ENCODE measurements at places on chromosomes 12 and 14.

GRCh38 chr14:66508846-66509621 lies 1.1 kb downstream of the GPHN start:
- DNase-seq: peak; percentile 61

GRCh38 chr12:129127211-129127610 lies 273.9 kb downstream of the GLT1D1 start:
- no peak for DNase-seq

DNA sequence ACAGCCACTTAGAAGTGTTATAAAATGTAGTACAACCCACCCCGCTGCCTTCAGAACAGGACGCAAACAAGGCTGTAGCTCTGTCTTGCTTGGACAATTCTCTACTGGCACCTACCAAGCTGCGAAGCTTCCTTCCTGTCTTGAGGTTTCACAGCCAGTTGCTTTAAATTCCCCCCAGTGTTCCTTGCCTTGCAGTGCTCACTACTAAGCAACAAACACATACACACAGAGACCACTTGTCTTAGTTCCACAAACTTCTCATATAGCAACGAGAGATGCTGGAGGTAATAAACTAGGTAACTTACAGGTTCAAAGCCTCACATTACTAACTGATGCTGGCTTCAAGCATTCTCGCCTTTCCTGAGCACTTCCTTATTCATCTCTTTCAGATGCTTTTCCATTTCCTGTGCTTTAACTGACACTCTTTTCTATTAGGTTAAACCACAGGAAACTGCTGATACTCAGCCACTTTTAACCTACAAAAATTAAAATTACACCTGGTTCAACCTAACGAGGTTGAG lies 91.5 kb upstream of the PTGDR start:
- DNase-seq: no peak

DNA sequence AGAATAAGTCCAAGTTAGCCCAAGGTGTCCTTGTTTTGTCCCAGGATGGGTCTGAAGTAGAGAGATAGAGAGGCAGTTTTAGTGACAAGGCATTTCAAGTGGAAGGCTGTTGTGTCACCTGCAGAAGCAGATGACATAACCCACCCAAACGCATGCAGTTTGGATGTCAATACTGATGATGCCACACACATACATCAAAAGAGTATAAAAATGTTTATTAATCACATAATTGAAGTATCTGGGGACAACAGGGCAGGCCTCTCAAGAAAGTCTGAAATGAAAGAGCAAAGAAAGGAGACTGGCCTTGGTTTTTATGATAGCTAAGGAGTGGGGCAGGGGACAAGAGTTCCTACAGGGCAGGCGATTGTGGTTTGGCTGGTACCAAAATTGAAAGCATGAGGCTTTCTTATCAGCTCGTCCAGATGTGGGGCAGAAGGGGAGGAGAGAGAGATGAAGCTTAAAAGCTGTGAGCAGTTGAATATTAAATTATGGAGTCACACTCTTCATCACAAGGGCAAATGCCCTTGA lies 78.4 kb upstream of the TSPAN8 start:
- no peak for DNase-seq

- DNase-seq: no peak
These were observed 396.1 kb downstream of the NAV3 start for GRCh38 chr12:78226763-78227162.

- no peak for DNase-seq
These were observed 70.3 kb downstream of the RNFT2 start for GRCh38 chr12:116808113-116809105.

DNA sequence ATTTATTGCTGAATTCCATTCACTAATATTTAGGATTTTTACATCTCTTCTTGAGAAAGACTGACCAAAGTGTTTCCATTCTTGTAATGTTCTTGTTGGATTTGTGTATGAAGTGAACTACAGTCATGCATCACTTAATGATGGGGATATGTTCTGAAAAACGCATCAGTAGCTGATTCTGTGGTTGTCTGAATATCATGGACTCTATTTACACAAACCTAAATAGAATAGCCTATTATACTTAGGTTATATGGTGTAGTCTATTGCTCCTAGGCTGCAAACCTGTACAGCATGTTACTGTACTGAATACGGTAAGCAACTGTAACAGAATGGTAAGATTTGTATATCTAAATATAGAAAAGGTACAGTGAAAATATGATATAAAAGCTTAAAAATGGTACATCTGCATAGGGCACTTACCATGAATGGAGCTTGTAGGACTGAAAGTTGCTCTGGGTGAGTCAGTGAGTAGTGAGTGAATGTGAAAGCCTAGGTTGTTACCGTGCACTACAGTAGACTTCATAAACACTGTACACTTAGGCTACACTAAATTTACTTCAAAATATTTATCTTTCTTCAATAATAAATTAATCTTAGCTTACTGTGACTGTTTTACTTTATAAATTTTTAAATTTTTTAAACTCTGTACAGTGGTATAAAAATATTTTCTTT lies 27.6 kb upstream of the P2RX4 start:
- no peak for DNase-seq

DNA sequence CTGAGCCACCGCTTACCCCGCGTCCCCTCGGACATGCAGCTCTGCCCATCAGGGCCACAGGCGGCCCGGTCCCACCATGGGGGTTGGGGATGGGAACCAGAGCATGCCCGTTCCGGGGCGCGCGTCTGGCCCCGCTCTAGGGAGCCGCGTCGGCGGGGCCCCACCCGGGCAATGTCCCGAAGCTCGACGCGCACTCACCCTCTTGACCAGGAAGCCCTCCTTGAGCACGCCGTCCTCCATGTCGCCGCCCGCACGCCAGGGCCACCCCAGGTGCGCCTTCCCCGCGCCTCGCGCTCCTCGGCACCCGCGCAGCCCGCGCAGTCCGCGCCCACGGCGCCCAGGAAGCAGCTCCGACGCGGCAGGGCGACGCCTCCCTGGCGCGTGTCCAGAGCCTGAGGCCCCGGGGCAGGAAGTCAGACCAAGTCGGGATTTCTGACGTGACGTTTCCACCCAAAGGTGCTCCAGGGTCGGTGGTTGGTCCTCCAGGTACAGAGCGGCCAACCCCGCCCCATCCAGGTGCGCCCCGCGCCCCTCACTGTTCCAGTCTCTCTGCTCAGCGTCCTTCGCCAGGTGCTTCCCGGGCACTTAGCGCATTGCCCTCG lies at the start of gene PLEK2:
Gene PLEK2, minus strand, starts transcription at position 346 of the 602 bp plus-strand sequence. Its CDS starts 106 bp downstream, at position 240.
- DNase-seq: no peak

DNA sequence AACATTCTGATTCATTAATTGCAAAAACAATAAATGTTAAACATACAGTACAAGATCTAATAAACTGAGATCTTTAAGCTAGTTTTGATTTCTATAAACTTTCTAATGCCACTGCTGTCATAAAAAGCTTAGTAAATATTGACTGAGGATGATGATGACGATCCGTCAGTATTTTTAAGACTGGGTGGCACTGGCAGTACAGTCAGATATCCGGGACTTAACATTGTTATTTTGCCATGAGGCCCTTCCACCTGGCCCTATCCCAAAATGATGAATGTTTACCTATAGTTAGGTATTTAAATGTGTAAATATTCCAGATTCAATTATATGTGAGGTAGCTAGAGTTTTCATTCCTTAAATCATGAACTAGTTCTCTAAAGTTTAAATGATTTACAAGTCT lies 158.5 kb downstream of the FOXA1 start:
- no peak for DNase-seq

GRCh38 chr12:111440631-111441030 lies 34.9 kb downstream of the SH2B3 start:
- no peak for DNase-seq

- DNase-seq: no peak
These were observed 1461.7 kb upstream of the FLRT2 start for GRCh38 chr14:84068288-84068687.

- DNase-seq: no peak
These were observed 511.9 kb downstream of the RPL10L start for GRCh38 chr14:46139649-46140048.

GRCh38 chr14:50040401-50040775 lies 76.0 kb downstream of the VCPKMT start:
- no peak for DNase-seq

DNA sequence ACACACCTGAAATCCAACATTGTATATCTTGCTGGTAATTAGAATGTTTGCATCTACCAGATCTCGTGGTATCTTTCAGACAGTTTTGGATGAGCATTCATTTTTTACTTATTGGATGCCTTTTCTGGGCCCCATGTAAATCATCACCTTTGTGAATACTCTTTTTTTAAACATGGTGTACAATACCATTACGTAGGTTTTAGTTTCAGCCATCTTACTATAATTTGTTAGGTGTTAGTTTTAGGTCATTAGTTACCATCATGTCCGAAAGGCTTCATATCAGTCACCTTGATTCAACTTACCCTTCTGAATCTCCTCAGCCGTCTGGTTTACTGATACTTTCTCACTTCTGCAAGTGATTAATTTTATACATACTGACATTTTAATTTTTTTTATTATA lies 5.3 kb downstream of the EIF2S1 start:
- DNase-seq: no peak

DNA sequence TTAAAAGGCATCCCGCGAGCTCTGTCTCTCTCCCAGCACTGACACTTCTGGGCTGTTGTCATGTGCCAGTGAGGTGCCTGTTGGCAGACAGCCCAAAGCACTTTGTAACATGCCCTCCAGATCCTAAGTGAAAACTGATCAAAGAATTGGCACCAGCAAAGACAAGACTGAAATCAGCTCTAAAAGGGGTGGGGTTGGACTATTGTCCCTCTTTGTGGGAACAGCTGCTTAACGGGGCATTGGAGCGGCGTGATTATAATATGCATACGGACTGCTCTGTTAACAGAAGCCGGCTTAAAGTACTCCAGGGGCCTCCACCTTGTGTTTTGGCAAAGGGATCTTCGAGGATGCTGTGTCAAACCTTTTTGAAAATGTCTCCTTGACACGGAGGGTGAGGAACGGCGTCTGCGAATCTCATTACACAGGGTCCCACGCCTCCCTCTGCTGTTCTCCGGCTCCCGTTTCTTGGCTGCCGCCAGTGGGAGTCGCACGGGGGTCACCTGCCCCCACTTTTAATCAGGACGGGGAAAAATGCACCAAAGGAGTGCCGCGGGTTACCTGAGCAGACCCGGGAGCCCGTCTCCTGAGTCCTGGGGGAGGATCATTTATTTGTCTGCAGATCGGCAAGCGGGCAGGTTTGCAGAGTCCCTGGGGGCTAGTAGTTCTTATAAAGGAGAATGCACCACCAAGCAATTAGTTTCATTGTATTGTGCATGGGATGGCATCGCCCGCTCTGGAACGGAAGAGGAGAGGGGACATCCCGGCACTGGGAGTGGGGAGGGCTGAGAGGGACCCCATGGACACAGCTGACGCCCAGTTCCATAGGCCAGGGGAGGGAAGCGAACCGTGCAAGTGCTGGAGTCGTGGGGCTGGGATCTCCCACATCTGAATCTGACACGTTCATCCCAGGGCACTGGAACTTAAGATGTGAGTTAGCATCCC lies 44.3 kb downstream of the SPRING1 start:
- no peak for DNase-seq

- no peak for DNase-seq
These were observed 43.7 kb downstream of the MARK3 start for GRCh38 chr14:103428723-103429556.

- DNase-seq: no peak
These were observed 4.2 kb downstream of the KRT80 start for GRCh38 chr12:52187640-52188039.

DNA sequence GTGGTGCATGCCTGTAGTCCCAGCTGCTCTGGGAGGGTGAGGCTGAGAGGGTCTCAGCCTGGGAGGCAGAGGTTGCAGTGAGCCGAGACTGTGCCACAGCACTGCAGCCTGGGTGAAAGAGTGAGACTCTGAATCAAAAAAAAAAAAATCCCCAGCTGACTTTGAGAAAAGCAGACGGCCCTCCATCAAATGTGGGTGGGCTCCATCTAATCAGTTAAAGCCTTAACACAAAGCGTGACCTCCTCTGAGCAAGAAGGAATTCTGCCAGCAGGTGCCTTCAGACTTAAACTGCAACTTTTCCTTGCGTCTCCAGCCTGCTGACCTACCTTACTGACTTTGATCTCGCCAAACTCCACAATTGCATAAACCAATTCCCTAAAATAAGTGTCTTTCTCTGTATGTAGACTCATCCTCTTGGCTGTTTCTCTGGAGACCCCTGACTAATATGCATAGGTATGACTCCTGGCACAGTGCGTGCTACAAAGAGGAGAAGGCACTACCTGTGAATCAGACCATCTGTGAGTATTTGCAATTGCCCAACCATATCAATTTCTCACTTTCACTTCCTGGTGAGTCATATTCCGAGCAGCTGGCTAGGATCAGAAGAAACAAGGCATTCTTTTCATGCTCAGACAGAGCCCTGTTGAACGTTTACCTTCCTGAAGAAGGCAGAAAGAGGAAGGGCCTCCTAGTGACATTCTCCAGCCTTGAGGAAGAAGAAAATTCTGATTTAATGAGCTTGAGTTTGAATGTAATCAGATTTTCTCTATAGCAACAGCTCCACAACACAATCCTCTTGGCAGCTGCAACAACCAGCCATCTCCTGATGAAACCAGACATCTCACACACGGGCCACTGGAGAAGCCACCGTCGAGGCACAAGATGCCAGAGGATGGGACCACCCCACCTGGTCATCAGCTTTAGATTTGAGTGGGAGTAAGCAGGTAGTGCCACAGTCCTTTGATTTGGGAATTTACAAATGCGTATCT lies 54.3 kb downstream of the CLMN start:
- DNase-seq: no peak

DNA sequence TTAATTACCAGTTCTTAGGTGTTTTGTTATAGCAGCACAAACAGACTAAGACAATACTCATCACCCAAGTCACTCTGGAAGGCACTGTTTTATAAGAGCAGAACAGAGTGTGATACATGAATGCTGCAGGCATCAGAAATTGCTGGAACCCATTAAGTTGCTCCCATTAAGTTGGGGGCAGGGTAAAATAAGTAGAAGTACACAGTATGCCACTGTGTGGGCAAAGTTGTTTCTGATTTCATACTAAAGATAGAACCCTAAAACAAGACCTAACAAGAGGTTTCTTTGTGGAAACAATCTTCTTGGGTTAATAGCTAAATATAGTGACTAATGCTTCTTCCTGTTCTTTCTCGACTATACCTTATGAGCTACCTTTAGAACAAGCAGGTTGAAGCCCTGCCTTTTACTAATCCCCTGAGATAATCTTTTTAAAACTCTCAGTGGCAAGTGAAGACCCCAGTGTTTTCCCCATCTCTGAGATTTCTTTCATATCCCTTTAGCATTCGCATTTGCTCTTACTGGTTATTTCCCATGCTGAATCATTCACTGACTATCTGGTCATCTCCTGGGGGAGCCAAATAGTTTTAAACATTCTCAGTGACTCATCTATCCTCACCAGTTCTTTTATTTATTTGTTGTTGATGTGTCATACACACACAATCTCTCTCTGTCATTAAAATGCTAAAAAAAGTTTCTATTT lies 52.3 kb downstream of the SOCS2 start:
- no peak for DNase-seq
